ENCODE measurements at places on chromosomes 4 and X.

GRCh38 chr4:73839715-73840114 is 3.2 kb downstream of the CXCL6 start:
- peaks cover 41% of the 10 kb centered on the region for H3K27me3 ChIP-seq
- H3K27ac ChIP-seq, result no peak overlapping the region
- no peaks in the 10 kb centered on the region for H3K36me3 ChIP-seq
- H3K4me1 ChIP-seq, result no peaks in the 10 kb centered on the region

DNA sequence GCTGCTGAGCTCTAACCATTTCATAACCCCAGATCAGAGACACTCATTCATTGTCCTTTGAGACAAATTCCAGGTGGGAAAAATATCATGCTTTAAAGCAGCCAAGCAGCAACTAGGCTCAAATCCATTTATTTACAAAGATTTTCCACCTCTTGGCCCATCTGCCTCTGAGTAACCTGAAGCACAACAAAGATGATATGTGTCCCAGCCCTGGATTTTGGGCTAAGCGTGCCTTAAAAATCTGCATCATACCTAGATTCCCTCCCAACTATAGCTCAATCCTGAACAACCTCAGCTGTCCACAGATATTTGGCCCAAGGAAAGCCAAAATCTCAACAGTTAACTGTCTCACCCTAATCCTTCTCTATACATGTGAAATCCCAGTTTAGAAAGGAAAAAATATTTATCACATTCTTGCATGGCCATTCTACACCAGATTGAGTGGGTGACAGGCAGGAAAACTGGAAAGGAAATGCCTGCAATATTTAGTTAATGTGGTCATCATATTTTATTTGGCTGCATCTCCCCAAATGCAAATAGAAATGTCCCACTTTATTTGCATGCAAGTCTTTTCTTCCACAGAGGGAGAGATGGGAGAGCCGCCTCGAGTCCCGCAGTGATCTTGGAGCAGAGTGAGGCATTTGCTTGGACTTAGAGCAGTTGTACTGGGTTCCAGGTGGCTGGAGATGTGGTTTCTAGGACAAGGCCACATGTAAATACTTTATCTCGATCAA is 146.4 kb upstream of the EOLA2 start:
- no peak overlapping the region for H3K4me3 ChIP-seq
- H3K36me3 ChIP-seq, result no peaks in the 10 kb centered on the region
- no peaks in the 10 kb centered on the region for H3K4me1 ChIP-seq
- H3K27ac ChIP-seq, result no peak overlapping the region

DNA sequence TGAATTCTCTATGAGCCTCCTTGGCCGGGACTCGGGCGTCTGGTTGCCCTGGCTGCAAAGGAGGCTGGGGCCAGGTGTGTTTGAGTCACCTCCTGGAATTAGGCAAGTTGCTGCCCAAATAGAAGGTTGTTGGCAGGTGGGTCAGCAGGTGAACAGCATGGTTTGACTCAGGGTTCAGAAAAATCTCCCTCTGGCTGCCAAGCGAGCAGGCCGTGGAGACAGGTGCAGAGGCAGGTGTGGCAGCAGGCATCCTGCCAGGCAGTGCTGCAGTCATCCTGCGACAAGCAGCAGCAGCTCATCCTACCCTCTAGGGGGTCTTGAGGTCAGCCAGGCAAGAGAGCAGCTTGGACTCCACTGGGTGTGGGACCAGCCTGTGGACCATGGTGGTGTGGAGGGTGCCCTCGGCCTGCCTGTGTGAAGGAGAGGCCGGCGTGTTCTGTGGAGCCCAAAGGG is 8.2 kb downstream of the MSANTD1 start:
- H3K27me3 ChIP-seq, result no peaks in the 10 kb centered on the region
- H3K36me3 ChIP-seq, result no peaks in the 10 kb centered on the region
- DNase-seq, result no peak
- H3K4me1 ChIP-seq, result no peaks in the 10 kb centered on the region

- no peak overlapping the region for H3K4me3 ChIP-seq
- no peak for DNase-seq
- H3K27ac ChIP-seq, result no peak overlapping the region
- peaks cover 4% of the 10 kb centered on the region for H3K4me1 ChIP-seq
- H3K27me3 ChIP-seq, result no peaks in the 10 kb centered on the region
Measured at GRCh38 chrX:40131654-40132337, 34.0 kb upstream of the BCOR start.

DNA sequence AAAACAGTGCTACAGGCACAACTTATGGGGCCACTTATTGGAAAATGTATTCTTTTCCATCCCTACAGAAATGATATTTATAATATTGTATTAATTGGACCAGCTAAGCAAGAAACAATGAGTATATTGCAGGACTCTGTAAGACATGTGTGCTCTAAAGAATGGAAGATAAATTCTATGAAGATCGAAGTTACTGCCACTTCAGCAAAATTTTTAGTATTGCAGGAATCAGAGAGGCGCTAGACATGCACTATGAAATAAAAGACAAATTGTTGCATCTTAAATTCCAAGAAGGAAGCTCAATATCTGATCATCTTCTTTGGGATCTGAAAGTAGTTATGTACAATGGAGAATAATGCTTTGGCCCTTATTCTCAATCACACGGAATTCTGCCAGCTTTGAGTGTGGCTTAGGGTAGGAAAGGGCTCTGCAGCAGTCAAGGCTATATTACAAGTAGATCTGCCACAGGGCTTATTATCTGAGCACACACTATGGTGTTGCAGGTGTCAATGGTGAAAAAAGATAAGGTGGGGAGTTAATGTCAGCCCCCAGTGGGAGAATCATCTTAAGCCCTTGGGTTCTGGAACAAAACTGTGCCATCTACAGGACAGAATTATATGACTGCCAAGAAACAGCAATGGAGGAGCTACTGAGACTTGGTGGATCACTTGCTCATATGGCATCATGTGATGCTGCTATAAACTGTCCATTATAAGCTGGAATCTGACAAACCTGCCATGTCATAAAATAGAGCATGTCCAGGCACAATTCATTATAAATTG is 334.0 kb upstream of the NDST3 start:
- no peaks in the 10 kb centered on the region for H3K27me3 ChIP-seq
- no peak for DNase-seq
- H3K36me3 ChIP-seq, result no peaks in the 10 kb centered on the region
- no peaks in the 10 kb centered on the region for H3K4me1 ChIP-seq
- no peak overlapping the region for H3K27ac ChIP-seq

DNA sequence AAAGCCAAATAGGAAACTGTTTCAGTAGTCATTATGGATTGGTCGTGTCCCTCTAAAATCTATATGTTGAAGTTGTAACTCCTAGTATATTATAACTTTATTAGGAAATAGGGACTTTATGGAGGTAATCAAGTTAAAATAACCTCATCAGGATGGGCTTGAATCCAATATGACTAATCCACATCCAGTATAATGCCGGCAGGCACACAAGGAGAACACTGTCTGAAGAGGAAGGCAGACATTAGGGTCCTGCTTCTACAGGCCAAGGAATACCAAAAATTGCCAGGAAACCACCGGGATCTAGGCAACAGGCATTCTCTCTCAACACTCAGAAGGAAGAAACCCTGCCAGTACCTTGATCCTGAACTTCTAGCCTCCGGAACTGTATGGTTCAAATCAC is 130.3 kb downstream of the ATP10D start:
- H3K27me3 ChIP-seq, result no peaks in the 10 kb centered on the region
- H3K27ac ChIP-seq, result no peak overlapping the region
- no peaks in the 10 kb centered on the region for H3K36me3 ChIP-seq
- no peak for DNase-seq
- no peaks in the 10 kb centered on the region for H3K4me1 ChIP-seq

DNA sequence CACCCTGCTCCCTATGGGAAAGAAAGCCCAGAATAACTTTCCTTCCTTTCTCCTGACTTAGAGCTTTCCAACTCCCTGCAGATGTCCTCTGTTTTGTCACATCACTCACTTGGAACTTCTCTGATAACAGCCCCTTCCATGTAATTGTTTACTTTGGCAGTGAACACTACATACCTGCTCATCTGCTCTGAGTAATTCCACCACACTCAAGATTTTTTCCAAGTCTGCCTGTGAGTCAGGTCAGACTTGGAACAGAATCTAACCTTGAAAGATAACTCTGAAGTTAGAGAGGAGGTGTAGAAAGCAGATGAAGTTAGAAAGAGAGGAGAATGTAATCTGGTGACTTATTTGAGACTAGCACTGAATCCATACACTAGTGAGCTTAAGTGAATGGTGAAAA is 7.4 kb downstream of the MAGEB10 start:
- no peak for DNase-seq
- H3K27me3 ChIP-seq, result no peaks in the 10 kb centered on the region
- H3K4me1 ChIP-seq, result no peaks in the 10 kb centered on the region
- no peaks in the 10 kb centered on the region for H3K36me3 ChIP-seq
- no peak overlapping the region for H3K4me3 ChIP-seq
- no peak overlapping the region for H3K27ac ChIP-seq

- no peak for DNase-seq
- no peaks in the 10 kb centered on the region for H3K27me3 ChIP-seq
- H3K4me3 ChIP-seq, result no peak overlapping the region
- H3K36me3 ChIP-seq, result no peaks in the 10 kb centered on the region
- no peak overlapping the region for H3K27ac ChIP-seq
Measured at GRCh38 chr4:138522366-138522765, 280.2 kb upstream of the SLC7A11 start.

DNA sequence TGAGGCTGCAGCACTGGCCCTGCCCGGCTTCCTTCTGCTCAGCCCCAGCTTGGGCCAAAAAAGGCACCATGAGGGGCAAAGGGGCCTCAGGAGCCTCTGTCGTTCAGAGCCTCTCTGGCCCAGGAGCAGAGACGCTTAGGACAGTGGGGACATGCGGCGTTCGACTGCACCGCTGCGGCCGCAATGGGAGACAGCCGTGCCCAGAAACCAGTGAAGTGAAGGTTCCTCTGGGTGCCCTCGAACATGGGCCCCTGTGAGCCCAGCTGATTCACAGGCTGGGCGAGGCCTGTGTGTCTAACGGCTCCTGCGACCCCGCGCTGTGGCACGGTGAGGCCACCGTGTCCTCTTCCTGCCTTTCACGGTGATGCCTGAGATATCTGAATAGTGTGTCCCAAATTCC is 235.0 kb downstream of the AFAP1 start:
- H3K27ac ChIP-seq, result peak overlapping the region; percentile 25
- no peaks in the 10 kb centered on the region for H3K4me1 ChIP-seq
- no peak for DNase-seq
- H3K36me3 ChIP-seq, result no peaks in the 10 kb centered on the region
- H3K4me3 ChIP-seq, result no peak overlapping the region
- H3K27me3 ChIP-seq, result no peaks in the 10 kb centered on the region

DNA sequence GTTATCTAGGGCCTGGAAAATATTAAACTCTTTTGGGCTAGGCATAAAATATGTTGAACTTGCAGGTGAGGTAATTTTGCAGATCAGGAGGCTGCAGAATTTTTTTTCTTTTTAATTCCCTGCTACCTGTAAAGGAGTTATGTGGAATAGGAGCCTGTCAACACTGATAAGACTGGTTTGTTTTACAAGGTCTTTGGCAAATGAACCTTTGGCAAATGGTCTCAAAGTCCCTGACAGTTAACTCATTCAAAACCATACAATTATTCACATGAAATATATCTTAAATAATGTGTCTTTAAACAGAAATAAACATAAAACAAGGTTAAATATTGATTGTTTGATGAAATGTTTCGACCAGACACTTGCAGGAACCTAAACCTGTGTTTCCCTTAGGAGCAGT is 340.2 kb downstream of the GASK1B start:
- H3K4me1 ChIP-seq, result no peaks in the 10 kb centered on the region
- no peak for DNase-seq
- no peak overlapping the region for H3K27ac ChIP-seq
- no peaks in the 10 kb centered on the region for H3K27me3 ChIP-seq

- no peaks in the 10 kb centered on the region for H3K36me3 ChIP-seq
- H3K27me3 ChIP-seq, result no peaks in the 10 kb centered on the region
- no peaks in the 10 kb centered on the region for H3K4me1 ChIP-seq
- H3K4me3 ChIP-seq, result no peak overlapping the region
- no peak for DNase-seq
- no peak overlapping the region for H3K27ac ChIP-seq
Measured at GRCh38 chrX:41055740-41056139, 29.5 kb upstream of the USP9X start.

DNA sequence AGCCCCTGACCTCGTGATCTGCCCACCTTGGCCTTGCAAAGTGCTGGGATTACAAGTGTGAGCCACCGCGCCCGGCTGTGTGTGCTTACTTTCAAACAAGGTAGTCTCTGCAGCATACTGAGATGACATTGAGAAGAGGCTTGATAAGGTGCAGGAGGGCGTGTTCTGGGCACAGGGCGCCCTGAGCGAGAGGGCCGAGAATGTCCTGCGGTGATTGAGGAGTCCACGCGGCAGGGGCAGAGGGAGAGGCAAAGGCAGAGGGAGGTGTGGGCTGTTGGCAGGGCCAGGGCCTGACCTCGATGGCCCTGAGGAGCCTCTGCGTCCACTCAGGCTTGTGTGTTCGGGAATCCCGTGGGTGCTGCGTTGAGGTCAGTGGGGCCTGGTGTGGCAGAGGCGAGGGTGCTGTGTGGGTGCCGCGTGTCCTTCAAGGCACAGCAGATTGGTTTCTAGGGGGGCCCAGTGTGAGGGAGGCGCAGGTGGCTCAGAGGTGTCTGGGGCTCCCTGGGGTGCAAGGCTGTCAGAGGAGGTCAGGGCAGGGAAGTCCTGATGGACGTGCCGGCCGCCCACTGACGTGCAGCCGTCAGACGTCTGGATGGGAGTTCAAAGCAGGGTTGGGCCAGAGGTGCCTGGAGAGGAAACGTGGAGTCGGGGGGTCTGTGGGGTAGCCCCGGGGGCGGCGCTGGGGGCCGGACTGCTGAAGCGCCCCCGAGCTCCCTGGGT is 12.1 kb downstream of the PCGF3 start:
- peaks cover 5% of the 10 kb centered on the region for H3K4me1 ChIP-seq
- H3K27ac ChIP-seq, result no peak overlapping the region
- no peak overlapping the region for H3K4me3 ChIP-seq
- DNase-seq, result no peak
- no peaks in the 10 kb centered on the region for H3K27me3 ChIP-seq

DNA sequence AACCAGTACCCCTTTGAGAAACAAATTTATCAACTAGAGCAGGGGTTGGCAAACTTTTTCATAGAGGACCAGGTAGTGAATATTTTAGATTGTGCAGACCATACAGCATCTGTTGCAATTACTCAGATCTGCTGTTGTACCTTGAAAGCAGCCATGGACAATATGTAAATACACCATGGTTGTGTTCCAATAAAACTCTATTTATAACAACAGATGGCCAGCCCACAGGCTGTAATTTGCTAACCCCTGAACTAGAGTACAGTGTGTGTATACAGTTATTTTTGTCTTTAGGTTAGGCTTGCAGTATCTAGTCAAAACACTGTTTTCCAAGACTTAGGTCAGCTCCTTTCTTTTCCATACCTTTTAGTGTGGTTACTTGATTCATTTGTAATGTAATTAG is 54.4 kb downstream of the PHKA1 start:
- no peak overlapping the region for H3K4me3 ChIP-seq
- peaks cover 7% of the 10 kb centered on the region for H3K4me1 ChIP-seq
- H3K36me3 ChIP-seq, result peaks cover 4% of the 10 kb centered on the region
- DNase-seq, result no peak

GRCh38 chr4:71698141-71698540 is 85.7 kb downstream of the GC start:
- no peaks in the 10 kb centered on the region for H3K36me3 ChIP-seq
- H3K27ac ChIP-seq, result no peak overlapping the region
- peaks cover 2% of the 10 kb centered on the region for H3K27me3 ChIP-seq
- no peak overlapping the region for H3K4me3 ChIP-seq

- H3K36me3 ChIP-seq, result peaks cover 2% of the 10 kb centered on the region
- no peaks in the 10 kb centered on the region for H3K27me3 ChIP-seq
- DNase-seq, result no peak
Measured at GRCh38 chr4:153643406-153644383, 40.4 kb upstream of the TLR2 start.

GRCh38 chrX:20523626-20524312 is 257.1 kb upstream of the RPS6KA3 start:
- H3K4me3 ChIP-seq, result no peak overlapping the region
- H3K4me1 ChIP-seq, result peaks cover 25% of the 10 kb centered on the region
- peak; percentile 72 for DNase-seq

- H3K27ac ChIP-seq, result no peak overlapping the region
- no peaks in the 10 kb centered on the region for H3K27me3 ChIP-seq
- H3K4me3 ChIP-seq, result no peak overlapping the region
- H3K36me3 ChIP-seq, result no peaks in the 10 kb centered on the region
Measured at GRCh38 chrX:143788265-143788664, 67.7 kb upstream of the SPANXN2 start.

Measured in activated CD4-positive, alpha-beta T cell treated with anti-CD3 and anti-CD28 coated beads, Interleukin-2, amount 10 ng/mL, durations not matched to agents 24 days and 14 days (primary cell).